ENCODE measurements at places on chromosomes 7 and 10. TPM values are rescaled to one million over a fixed set of nuclear protein-coding genes. Genes with fewer than 3 reads are reported as not detected.

FAM25G gene
- not detected for total RNA-seq

GIMAP7 gene
- total RNA-seq = not detected

MCM10 gene
- 15.1 TPM for total RNA-seq

GFRA1 gene
- total RNA-seq = 1.7 TPM

LRRTM3 gene
- total RNA-seq = not detected

GRCh38 chr7:130486954-130487436 is 4.9 kb upstream of the MEST start:
- no peak for DNase-seq

DNA sequence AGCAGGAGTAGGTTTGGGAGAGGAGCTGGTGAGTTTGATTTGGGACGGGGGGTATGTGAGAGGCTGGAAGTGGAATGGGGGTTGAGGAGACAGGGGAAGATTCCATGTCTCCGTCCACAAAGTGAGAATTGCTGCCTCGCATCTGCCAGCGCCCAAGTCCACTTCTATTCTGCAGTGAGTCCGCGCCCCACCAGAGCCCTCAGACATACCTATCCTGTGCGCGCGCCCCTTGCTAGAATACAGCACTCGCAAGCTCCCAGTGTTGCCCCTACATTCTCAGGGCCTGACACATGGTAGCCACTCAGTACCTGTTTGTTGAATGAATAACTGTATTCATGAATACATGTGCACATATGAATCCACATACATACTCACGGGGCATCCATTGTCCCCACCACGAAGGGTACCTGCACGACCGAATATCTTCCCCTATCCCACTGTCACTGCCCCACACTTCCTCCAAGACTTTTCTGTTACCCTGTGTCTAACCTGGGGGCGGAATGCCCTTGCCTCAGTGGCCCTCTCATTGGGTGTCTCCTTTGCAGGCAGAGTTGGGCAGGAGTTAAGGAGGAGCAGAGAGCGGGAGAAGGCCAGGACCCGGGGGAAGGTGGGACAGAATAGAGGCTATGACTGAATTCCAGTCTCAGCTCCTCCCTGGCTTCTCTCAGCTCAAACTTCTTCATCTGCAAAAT is 19.9 kb downstream of the POLL start:
- no peak for DNase-seq

GRCh38 chr10:95502377-95502776 is 58.8 kb downstream of the SORBS1 start:
- no peak for DNase-seq

- DNase-seq = no peak
Observed at GRCh38 chr10:119653209-119653608, 2.0 kb downstream of the BAG3 start.

- DNase-seq = no peak
Observed at GRCh38 chr10:61063034-61063433, 119.0 kb upstream of the RHOBTB1 start.

DNA sequence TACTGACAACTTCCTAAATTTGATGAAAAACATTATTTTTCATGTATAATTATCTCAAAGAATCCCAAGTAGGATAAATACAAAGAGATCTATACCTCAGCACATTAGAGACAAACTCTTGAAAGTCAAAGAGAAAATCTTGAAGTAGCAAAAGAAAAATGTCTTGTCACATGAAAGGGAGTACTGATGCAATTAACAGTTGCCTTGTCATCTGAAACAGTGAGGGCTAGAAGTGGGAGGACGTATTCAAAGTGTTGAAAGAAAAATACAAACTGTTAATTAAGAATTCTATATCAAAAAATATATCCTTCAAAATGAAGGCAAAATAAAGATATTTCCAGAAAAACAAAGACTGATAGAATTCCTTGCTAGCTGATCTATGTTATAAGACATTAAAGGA is 35.5 kb upstream of the ARHGAP22 start:
- no peak for DNase-seq

DNA sequence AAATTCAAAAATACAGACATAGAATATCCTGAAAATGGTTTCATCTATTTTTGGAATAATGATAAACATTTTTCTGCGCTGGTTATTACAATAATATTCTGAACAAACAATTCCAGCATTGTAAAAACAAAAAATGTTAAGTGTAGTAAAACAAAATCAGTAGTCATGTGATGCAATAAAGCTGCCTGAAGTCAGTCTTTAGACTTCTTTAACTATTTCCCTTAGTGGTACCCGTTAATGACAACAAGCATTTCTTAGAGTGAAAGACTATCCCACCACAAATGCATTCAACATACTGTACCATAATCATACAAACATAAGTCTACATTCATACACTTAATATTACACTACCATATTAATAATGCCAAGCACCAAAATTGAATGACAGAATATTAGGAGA is 1.6 kb downstream of the SKAP2 start:
- DNase-seq = no peak

All from H4 (cell line).